Mesothelial cell of epicardium (in vitro differentiated cells): ENCODE measurements at places on chromosomes 5 and 9. TPM values are rescaled to one million over a fixed set of nuclear protein-coding genes. Genes with fewer than 3 reads are reported as not detected.

- H3K36me3 ChIP-seq, result no peaks in the 10 kb centered on the region
- H3K27ac ChIP-seq, result no peak overlapping the region
- no peak for DNase-seq
- no peaks in the 10 kb centered on the region for H3K27me3 ChIP-seq
Observed at GRCh38 chr5:8730194-8730593, 815.7 kb downstream of the SEMA5A start.

Gene LTC4S
- 4.7 to 5.2 TPM (median 5.0 TPM) in 3 replicates for total RNA-seq

Gene BTNL3
- total RNA-seq, result not detected in 3 replicates

Gene TRIO
- 190 to 209 TPM (median 200 TPM) in 3 replicates for total RNA-seq

Gene SLC36A2
- total RNA-seq, result not detected in 3 replicates

Gene DPP7
- 149 to 159 TPM (median 157 TPM) in 3 replicates for total RNA-seq
